ENCODE measurements at places on chromosomes 4 and X.

GRCh38 chr4:73315091-73315490 lies 56.5 kb upstream of the ANKRD17 start:
- DNase-seq = no peak

DNA sequence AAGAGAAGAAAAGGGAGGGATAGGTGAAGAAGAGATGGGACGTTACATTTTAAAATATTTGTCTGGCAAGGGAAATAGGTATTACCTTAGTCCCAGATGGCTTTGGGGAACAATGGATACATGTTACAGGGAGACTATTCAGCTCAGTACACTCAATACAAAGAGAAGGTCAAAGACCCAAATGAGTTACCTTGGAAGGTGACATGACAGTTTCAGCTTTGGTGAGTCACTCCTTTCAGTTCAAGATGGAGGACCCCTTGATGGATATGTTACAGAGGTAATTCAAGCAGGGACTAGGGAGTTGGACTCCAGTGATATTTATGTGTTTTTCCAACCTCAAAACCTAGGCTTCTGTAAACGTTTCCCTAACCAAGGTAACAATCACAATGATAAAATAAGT lies 5.0 kb downstream of the NOA1 start:
- no peak for DNase-seq

DNA sequence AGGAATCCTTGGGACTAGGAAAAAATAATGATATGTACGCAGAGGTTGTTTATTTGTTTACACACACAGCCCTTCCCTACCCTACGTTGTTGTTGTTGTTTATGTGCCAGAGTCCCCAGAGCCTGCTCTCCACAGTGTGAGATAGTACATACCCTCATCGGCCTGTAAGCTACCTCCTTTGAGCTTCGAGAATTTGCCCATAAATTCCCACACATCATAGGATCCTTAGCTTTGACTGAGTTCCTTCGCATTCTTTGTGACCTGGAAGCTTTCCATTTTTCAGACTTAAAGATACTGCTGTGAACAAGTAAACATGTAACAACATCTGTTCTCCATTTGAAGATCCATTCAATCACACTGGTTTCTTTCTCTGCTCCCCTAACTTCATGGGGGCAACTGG lies 114.5 kb downstream of the IRF2 start:
- DNase-seq = no peak

DNA sequence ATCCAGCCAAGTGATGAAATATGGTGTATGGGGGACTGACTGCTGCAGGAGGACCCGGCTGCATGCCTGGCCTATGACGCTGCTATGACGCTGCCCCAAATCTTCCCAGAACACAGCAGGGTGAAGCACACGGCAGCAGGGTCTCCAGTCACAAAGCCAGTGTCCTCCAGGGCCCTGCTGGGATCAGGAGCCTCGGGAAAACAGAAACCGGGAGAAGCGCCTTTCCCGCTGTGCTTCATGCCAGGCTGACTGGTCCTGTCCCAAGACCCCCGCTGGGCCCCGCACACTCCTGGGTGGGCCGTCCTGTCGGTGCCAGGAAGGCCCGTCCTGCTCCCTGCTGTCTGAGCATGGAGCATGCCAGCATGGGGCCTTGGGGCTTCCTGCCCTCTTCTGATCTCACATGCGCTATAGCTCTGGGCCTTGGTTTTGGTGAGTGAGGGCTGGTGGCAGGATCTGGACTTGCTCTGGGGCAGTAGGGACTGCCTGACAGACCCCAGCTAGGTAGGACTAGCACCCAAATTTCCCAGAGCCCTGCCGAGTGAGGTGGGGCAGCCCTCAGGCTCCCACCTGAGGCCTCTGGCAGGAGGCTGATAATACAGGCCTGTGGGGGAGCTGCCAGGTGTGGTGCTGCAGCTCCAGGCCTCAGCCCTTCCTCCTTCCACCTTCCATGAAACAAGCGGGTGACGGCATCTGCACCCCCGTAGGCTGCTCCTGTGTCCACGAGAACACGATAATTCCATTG lies 64.0 kb downstream of the ACOX3 start:
- DNase-seq = no peak

DNA sequence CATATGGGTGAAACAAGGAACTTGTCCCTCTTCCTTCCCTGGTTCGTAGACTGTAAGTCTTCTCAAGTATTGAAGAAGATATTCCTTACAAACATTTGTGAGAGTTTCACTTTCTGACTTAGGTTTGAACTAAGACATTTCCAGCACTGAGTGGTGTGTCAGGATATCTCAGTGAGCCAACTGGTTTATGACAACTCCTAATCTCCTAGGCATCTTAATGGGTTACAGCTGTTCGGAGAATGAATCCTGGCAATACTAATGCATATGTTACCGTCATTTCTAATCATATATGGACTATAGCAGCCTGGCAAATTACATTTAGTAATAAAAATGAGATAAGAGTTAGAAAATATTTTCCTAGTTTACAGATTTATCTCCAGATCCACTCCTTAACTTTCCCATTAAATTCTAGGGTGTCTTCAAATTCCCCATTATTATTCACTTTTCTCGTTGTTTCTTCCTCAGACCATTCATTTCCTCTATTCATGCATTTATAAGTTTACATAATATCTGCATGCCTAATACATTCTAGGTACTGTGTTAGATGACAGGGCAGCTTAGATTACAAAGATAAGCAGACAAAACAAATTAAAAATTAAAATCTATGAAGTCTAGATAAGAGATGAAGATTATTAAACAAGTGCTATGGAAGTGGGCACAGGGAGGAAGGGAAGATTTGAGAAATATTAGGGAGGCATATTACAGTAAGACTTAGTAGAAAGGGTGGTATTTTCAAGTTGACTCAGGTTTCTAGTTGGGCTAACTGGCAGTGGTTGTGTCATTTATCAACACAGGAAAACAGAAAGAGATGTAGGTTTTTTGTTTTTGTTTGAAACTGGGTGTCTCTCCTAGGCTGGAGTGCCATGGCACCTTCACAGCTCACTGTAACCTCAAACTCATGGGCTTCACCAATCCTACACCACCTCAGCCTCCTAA lies 173.9 kb downstream of the WDFY3 start:
- DNase-seq = no peak

DNA sequence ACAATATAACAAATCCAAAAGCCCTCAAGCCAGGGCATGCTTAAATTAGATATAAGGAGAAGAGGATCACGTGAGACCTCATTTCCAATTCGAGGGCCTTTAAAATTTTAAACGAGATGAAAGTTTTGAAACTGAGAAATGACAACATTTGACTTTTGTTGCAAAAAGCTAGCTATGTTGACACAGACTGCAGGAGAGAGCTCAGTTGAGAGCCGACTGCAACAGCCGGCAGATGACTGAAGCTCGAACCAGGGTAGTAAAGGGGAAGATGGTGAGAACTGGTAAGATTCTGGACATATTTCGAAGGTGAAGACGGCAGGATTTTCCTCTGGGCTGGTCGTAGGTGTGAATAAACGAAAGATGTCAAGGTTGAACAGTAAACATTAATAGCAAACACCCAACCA lies 773 bp downstream of the PRMT9 start:
- peak; percentile 10 for DNase-seq

DNA sequence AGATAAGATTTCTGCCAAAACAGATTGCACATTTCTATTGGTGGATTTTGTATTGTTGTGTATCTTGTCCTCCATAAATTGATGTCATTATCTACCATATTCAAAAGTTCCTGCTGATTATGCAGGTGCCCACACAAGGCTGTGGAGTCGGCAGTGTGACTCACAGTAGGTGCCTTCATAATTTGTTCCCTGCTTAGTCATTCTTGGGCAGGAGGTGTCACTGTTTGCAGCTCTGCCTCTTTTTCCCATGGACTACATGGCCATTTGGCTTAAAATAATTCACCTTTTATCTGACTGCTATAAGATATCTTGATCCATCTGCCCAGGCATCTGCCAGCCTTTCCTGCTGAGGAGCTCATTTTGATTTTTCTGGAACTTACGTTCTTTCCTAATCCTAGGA lies 33.6 kb upstream of the ENPEP start:
- DNase-seq = no peak

- DNase-seq = no peak
Observed at GRCh38 chr4:174040287-174040686, 243.2 kb downstream of the FBXO8 start.

GRCh38 chr4:153706519-153706918 lies 22.4 kb downstream of the TLR2 start:
- no peak for DNase-seq

GRCh38 chrX:36859231-36859630 lies 148.9 kb upstream of the FAM47C start:
- no peak for DNase-seq

GRCh38 chrX:150625875-150626274 lies 57.5 kb downstream of the MTM1 start:
- no peak for DNase-seq
